ENCODE measurements at places on chromosomes 7 and 10.

- DNase-seq = no peak
These were observed 48.9 kb downstream of the SNX10 start for GRCh38 chr7:26340476-26341018.

GRCh38 chr7:43615558-43616145 lies 32.7 kb downstream of the STK17A start:
- no peak for DNase-seq

DNA sequence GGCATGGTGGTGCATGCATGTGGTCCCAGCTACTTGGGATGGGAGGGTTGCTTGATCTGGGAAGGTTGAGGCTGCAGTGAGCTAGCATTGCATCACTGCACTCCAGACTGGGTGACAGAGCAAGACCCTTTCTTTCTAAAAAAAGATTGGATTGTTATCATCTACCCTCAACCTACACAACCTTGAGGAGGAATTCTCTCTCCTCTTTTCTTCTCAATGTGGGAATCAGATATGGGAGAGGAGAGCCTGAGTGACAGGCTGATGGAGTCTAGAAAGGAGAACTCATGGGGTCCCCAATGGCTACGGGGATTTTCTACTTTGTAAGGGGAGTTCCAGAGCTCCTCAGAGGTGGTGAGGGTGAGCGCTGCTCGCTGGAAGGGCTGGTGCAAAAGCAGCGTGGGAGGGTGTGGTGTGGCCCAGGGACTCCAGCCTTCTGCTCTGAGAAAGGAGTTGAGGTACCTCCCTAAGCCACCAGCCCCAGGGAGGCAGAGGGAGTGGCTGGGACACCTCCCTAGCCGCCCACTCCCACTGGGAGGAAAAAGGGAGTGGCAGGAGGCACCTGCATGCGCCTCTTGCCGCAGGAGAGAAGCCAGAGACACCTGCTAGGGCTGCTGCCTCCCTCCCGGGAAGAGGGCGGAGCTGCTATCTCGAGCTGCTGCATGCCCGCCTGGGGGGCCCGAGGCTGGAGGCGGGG lies 48.4 kb downstream of the GATA3 start:
- no peak for DNase-seq

GRCh38 chr7:121833991-121834390 lies 39.0 kb upstream of the PTPRZ1 start:
- DNase-seq = no peak

- DNase-seq = no peak
These were observed 20.6 kb downstream of the CLRN3 start for GRCh38 chr10:127872011-127872761.

DNA sequence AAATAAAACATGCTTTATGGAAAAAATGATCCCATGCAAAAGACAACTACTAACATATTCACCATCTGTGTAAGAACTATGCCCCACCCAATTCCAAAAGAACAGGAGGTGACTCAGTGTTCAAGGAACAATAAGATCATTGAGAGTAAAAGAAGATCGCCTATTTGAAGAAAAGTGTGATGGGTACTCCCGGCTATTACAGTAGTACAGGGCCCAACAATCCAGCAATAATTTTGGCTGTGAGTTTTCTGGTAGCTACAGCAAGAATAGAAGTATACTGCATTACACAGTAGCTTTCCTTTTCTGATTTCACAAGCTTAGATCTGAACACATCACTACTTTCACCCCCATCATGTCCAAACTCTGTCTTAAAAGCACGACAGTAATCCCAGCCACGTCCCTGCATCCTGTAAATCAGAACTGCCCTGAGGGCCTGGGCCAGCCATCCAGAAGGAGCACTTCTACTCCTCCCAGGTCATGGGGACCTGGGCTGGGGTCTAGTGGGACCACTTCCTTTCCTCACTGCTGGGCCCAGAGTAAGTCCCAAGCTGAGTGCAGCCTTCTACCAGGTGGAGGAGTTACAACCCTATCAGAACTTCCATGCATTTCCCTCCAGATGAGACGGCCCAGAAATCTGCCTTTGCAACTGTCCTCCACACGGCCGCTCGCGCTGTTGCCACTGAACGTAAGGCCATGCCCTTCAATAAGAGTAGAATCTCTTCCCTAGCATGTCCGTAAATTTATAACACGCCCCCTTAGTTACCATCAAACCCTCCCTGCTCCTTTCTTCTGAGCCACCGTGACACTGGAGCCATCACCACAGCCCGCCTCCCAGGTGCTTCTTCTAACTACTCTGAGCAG lies 7.9 kb downstream of the ESYT2 start:
- DNase-seq = no peak
